ENCODE measurements at places on chromosomes 7 and 10.

DNA sequence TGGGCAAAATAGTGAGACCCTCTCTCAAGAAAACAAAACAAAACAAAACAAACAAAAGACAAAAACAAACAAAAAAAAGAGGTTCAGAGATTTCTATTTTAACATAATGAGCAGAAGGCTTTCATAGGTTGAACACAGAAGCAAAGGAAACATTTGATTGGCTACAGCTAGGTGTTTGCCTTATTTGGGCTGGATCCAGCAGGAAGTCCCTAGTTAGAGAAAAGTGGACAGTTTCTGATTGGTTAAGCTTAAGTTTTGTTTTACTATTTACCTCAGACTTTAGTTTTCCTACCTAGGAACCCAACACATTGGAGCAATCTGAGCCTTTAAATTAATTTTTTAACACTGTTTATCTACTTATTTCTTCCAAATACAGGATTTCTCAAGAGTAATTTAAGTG is 566.5 kb upstream of the PCDH15 start:
- DNase-seq = no peak

DNA sequence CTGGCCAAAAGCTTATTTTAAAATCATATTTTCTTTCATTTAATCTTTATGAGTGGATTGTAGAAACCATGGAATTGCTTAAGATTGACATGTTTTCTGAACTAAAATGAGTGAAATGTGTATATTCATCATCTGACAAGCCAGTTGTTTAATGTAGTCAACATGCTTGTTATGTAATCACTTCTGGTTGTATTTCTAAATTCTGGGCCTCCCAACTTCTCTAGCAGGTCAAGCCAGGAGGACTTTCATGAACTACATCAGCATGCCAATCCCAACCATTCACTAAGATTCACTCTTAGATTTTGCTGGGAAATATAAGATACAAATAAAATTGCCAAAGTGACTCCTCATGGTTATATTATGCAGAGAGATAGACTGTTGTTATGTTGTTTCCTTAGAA is 21.1 kb upstream of the MAP3K8 start:
- DNase-seq = no peak

- DNase-seq = peak; percentile 31
These were observed 53.0 kb downstream of the ASNS start for GRCh38 chr7:97819161-97819560.

- DNase-seq = no peak
These were observed 12.6 kb downstream of the GTF2IRD1 start for GRCh38 chr7:74466196-74466813.

DNA sequence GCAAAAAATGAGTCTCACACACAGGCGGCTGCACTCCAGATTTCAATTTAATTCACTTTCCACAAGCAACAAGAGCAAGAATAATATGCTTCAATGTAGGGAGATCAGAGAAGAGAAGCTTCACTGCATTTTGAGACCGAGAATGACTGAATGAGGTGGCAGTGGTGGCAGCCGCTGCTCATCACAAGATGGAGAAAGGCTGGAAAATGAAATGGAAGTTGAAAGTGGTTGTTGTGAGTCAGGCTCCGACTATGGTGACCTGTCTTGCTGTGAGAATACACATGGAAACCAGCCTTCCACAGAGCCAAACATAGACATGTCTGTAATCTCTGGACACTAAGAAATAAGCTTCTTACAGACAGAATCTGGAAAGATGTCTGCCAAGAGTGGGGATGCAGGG is 499.6 kb upstream of the LRRN3 start:
- DNase-seq = no peak

- DNase-seq = no peak
These were observed 36.5 kb upstream of the PDZD8 start for GRCh38 chr10:117411479-117412399.

DNA sequence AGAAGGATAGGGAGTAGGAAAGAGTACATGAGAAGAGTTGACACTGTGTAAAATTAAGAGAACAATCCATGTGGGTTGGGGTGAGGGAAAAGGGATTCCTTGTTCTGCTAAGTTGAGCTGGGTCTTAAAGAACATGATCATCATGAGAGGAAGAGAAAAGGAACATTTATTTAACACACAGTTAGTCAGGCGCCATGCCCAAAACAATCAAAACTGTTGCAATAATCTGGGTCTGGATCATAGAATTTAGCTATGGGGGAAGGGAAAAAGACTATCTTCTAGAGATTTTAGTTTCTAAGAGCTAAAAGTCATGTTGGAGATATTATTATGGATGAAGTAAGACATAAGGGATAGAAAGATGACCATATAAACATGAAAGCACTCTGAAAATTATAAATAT is 178.9 kb downstream of the SEM1 start:
- DNase-seq = no peak

- DNase-seq = no peak
These were observed 188.2 kb downstream of the SKIDA1 start for GRCh38 chr10:21337171-21337792.

DNA sequence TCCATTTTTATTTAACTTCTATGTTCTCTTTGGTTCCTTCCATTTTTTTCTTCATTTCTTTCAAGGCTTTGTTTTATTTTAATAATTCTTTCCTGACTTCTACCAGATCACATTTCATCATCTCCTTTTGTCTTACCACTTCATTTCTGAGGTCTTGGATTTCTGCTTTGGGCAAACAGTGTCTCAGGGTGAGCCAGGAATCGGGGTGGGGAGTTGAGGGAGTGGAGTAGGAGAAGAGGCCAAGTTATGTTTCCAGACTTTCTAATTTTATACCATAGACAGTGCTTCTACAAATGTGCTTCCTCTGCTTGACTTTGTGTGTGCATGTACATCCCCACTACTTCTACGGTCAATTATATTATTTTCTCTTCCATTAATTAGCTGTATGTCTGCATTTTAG is 112.1 kb downstream of the PRKG1 start:
- no peak for DNase-seq

DNA sequence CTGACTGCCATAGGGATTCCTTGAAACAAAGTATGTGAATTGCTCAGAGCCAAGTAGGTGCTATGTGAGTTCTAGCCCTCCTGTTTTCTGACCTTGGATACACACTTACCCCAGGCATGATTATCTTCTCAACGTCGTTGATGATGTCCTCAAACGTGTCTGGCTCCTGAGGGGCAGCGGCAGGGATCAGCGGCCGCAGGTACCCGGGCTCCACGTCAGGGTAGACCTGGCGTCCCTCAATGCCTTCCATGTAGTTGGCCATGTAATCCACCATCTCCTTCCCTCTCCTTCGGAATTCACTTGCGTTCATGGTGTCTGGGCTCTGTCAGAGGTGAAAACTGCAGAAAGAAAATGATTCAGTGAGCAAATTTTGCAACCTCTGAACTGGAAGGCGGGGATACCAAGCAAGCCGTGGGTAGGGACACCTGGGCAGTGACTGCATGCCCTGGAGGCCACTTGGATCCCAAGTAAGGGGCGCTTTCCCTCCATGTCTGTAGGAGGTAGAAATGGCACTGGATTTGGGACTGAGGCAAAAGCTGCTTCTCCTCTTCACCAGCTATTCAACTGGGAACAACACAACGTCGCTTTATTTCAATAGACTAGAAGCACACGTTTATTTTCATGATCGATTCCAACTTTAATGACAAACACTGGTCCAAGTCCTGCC is 21.3 kb downstream of the DDC start:
- no peak for DNase-seq

DNA sequence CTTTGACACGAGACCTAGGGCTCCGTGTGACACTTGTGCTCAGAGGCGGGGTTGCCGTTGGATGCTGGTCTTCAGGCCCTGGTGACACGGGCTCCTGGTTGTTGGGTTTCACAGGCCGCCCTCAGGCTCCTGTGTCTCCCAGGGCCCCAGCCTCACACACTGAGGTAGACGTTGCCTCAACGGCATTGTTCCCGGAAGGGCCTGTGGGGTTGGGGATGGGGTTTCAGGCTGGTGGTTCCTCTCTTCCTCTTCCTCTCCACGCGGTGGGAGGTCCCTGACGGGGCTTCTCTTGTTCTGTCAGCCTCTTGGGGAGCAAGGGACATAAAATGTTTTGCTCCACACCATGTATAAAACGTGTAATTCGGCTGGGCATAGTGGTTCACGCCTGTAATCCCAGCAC is 125.1 kb downstream of the TRRAP start:
- no peak for DNase-seq
